Stimulated activated CD4-positive, alpha-beta T cell treated with anti-CD3 and anti-CD28 coated beads, Interleukin-2, amount 100 ng/mL, for 4 hours (primary cell): ENCODE measurements at places on chromosomes 13 and 19.

- no peak for DNase-seq
Measured at GRCh38 chr13:114067381-114067885, 65.0 kb downstream of the RASA3 start.

- no peak for DNase-seq
Measured at GRCh38 chr13:101332583-101332982, 83.7 kb downstream of the NALCN start.

- DNase-seq, result no peak
Measured at GRCh38 chr13:33204130-33204927, 81.2 kb downstream of the STARD13 start.

GRCh38 chr13:30129411-30129810, 177.9 kb downstream of the KATNAL1 start:
- DNase-seq, result no peak

DNA sequence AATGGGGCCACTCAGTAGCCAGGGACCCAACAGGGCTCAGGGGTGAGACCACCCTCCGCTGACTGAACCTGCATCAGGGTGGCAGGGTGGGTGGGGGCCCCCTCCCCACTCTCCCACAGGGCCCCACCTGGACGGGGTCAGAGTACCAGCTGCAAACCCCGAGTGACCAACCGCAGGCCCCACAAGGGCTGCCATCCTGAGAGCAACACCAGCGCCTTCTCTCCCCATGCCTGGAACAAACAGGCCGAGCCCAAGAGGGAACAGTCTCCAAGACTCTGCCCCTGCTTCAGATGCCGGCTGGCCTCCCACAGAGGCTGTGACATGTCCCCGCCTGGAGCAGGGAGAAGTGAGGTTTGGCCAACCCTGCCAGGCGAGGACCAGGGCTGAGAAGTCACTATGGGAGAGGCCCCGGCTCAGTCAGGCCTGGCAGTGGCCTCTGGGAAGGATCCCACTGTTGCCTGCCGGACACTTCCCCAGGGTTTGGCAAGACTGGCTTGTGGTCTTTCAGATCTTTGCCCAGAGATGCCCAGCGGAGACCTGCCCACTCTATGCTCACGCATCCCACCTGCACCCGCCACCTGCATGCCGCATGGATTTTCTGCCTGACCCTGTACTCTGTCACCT, 27.2 kb downstream of the MPND start:
- DNase-seq, result no peak

- DNase-seq, result no peak
Measured at GRCh38 chr19:4379383-4380253, 20.7 kb downstream of the SH3GL1 start.

DNA sequence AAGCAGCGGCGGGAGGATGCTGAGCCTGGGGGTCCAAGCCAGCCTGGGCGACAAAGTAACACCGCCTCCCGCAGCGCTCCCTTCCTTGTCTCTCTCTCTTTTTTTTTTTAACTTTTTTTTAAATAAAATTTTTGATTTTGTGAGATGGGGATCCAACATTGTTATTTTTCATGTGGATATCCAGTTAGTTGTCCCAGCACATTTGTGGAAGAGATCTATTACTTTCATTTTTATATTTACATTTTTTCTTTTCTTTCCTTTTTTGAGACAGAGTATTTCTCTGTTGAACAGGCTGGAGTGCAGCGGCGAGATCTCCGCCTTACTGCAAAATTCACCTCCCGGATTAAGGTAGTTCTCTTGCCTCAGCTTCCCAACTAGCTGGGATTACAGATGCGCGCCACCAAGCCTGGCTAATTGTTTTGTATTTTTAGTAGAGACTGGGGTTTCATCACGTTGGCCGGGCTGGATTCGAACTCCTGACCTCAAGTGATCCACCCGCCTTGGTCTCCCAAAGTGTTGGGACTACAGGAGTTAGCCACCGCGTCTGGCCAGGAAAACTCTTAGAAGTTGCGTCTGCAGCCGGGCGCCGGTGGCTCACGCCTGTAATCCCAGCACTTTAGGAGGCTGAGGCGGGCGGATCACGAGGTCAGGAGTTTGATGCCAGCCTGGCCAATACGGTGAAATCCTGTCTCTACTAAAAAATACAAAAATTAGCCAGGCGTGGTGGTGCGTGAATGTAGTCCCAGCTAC, 19.4 kb downstream of the ZNF816 start:
- DNase-seq, result no peak

DNA sequence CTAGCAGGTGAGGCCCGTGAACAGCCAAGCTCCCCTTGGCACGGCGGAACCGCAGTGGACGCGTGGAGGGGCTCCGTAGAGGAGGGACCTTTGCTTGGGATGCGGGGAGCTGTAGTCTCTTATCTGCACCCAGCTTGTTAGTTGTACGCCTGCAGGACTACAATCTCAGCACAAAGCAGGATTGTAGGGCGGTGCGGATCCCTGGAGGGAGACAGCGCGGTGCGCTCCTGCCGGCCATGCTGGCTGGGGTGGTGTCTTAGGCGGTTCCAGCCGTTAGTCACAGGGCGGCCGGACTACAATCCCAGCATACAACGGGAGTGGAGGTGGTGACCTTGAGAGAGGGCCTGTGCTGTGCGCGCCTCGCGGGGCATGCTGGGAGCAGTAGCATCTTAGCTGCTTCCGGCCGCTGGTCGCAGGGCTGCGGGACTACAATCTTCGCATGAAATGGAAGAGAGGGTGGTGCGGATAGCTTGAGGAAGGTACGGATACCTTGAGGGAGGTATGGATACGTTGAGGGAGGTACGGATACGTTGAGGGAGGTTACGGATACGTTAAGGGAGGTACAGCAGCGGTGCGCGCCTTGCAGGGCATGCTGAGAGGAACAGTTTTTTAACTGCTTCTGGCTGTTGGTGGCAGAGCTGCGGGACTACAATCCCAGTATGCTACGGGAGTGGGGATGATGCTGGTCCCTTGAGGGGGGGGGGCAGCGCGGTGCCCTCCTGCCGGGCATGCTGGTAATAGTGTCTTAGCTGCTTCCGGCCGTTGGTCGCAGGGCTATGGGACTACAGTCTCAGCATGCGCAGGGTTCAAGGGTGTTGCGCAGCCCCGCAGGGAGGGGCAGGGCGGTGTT, 1419.1 kb downstream of the UQCRFS1 start:
- DNase-seq, result peak; percentile 88

- DNase-seq, result no peak
Measured at GRCh38 chr19:8242211-8242821, 33.1 kb downstream of the CERS4 start.

GRCh38 chr13:45511310-45512097, 46.8 kb downstream of the COG3 start:
- DNase-seq, result peak; percentile 10

DNA sequence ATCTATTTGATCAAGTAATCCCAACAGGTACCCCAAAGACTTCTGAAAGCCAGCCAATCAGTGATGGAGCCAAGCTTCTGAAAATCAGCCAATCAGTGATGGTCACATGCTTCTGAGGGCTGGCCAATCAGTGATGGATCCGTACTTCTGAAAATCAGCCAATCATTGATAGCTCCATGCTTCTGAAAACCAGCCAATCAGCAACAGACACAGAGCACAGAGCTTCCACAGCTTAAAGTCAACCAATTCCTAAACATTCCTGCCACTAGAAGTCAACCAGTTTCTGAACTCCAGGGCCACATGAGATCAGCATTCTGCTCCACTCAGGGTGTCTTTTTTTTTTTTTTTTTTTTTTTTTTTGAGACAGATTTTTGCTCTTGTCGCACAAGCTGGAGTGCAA, 8.2 kb upstream of the HSD17B14 start:
- DNase-seq, result no peak

- DNase-seq, result no peak
Measured at GRCh38 chr19:11434703-11435056, 241 bp downstream of the ODAD3 start.

- DNase-seq, result no peak
Measured at GRCh38 chr19:38434549-38435051, 1.1 kb downstream of the RYR1 start.

GRCh38 chr13:28531077-28531844, 36.3 kb upstream of the FLT1 start:
- no peak for DNase-seq

- no peak for DNase-seq
Measured at GRCh38 chr13:38981096-38981495, 9.5 kb downstream of the STOML3 start.

DNA sequence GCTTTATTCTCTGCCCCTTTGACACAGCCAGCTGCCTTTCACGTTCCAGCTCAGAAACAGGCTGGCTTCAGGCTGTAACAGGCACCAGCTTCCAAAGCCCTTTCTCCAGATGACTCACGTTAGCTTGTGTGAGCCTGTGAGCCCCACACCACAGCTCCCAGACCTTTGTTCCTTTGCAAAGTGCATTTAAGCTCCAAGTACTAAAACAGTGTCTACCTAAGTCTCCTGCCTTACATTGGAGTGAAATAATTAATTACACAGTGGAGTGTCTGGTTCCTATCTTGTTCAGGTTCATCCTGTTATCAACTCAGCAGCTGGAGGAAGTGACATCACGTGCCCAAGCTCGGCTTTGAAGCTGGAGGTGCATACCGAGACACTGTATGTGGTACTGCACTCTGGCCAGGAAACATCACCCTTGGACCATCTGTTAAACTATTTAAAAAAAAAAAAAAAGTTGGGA, 475.8 kb downstream of the FOXO1 start:
- peak; percentile 60 for DNase-seq

GRCh38 chr13:30997697-30998096, 65.2 kb downstream of the TEX26 start:
- no peak for DNase-seq

GRCh38 chr13:108368250-108368905, 98.9 kb downstream of the TNFSF13B start:
- no peak for DNase-seq

DNA sequence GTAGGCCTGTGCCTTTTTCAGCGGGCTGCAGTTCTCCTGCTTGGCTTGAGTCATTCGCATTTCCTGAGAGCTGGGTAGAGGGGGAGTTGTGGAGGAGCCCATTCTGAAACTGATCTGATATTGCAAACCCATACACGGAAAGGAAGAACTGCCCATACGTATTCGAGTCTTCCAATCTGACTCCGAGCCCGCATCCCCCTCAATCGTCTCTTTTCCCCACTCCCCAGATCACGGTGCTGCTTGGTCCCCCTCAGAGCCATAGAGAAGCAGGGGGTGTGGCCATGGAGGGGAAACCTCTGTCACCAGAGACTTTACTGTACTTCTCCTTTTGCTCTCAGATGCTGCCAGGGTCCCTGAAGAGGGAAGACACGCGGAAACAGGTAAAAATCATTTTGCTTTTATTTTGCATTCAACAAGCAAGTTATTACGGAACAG, at the start of gene CD22:
TSS of gene CD22 (plus strand) at position 337 of the 435 bp plus-strand sequence. CDS start 2,854 bp downstream, outside the sequence.
- DNase-seq, result no peak

GRCh38 chr19:49987159-49987698, 26.3 kb upstream of the SIGLEC11 start:
- DNase-seq, result peak; percentile 31

DNA sequence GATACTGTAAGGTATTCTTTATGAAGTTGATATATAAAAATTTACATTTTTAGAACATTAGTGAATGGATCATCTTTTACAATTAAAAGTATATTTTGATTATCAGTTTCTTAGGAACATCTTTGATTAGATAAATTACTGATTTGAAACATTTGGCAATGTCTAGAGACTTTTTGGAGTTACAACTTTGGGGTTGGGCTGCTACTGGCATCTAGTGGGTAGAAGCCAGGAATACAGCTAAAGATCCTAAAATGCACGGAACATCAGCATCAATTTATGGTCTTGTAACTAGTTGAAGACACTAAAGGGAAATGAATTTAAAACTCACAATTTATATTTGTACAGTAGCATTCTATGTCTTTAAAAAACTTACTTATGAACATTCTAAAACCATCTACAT, 19.9 kb downstream of the POMP start:
- DNase-seq, result no peak

GRCh38 chr13:110953833-110954532, 39.1 kb upstream of the ANKRD10 start:
- no peak for DNase-seq

GRCh38 chr19:17488593-17489391, 18.5 kb downstream of the SLC27A1 start:
- DNase-seq, result peak; percentile 65

- DNase-seq, result no peak
Measured at GRCh38 chr19:751501-752341, 809 bp downstream of the MISP start.

- DNase-seq, result no peak
Measured at GRCh38 chr19:18774782-18775444, 16.2 kb downstream of the COMP start.

DNA sequence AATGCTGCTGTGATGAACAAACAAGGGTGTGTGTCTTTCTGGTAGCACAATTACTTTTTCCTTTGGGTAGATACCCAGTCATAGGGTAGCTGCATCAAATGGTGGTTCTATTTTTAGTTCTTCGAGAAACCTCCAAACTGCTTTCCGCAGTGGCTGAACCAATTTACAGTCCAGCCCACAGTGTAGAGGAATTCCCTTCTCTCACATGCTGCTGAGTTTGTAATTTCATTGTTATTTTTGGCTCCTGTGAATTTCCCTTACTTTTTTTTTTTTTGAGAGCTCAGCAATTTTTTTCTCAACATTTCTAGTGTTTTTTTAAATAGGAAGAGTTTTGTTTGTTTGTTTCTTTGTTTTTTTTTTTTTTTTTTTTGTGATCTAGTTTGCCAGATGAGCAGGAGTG, 37.5 kb upstream of the ADGRE1 start:
- no peak for DNase-seq

DNA sequence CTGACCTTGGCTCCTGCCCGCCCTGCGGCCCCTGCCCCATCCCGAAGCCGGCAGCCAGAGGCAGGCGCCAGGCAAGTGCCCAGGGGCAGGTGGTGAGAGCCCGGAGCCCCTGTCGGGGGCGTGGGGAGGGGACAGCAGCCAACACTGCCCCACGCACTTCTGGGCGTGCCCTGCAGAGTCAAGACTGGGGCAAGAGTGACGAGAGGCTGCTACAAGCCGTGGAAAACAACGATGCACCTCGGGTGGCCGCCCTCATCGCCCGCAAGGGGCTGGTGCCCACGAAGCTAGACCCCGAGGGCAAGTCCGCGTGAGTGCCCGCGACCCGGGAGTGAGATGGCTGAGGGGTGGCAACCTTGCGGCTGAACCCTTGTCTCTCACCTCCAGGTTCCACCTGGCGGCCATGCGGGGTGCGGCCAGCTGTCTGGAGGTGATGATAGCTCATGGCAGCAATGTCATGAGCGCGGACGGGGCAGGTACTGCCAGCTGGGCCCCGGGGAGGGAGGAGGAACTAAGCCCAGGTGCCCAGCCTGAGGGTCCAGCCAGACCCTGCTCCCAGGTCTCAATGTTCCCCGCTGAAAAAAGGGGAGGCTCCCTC, 17.3 kb downstream of the ANKRD24 start:
- no peak for DNase-seq

GRCh38 chr19:21694171-21694906, 73.0 kb downstream of the ZNF100 start:
- no peak for DNase-seq

- DNase-seq, result no peak
Measured at GRCh38 chr19:8079988-8080387, 27.4 kb downstream of the CCL25 start.

- DNase-seq, result no peak
Measured at GRCh38 chr19:29622166-29623070, 16.3 kb downstream of the POP4 start.

GRCh38 chr19:29540114-29540513, 14.3 kb downstream of the VSTM2B start:
- no peak for DNase-seq

- DNase-seq, result no peak
Measured at GRCh38 chr13:114132419-114133121, at the start of gene RASA3. TSS of gene RASA3 (minus strand) at chr13:114132623. CDS start at chr13:114132489, 134 bp downstream.
